ENCODE measurements at places on chromosomes 7 and 10.

DNA sequence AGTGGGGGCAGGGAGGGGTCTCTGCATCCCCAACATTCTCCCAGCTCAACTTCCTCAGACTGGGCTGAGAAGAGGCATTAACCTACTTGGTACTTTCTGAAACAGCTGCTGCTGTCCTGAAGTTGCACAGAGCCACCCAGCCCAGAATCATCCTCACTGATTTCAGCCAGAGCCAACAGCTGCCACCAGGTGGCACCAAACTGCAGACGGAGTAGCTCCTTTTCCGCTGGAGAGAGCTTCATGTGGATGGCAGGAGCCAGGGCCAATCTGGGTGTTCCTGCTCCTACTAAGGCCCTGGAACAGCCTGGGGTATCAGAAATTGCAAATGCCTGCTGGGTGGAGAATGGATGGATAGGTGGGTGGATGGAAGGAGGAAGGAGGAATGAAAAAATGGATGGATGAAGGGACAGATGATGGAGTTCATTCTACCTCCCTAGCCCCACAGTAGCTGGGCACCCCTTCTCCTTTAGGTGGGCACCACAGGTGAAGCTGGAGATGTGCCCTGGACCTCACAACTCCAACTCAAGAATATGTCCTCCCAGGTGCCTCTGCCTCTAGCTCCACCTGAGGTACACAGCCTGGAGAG lies 11.8 kb upstream of the DRGX start:
- no peaks in the 10 kb centered on the region for H3K4me1 ChIP-seq
- H3K36me3 ChIP-seq: no peaks in the 10 kb centered on the region
- H3K4me3 ChIP-seq: no peak overlapping the region
- H3K27ac ChIP-seq: no peak overlapping the region

DNA sequence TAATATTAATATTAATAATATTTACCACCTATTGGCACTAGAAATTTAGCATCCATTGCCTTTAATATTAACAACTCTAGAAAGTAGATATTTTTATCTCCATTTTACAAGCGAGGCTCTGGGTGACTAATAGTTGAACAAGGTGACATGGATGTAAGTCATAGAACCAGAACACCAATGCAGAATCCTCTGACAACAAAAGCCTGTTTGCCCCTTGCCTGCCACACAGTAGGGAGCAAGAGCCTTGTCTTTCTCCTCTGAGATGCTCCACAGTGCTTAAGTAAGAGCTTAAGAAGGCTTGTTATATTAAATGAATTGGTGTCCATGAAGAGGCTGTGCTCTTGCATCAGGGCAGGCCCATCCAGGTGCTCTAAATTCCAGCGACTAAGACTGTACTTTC lies 51.2 kb upstream of the LBX1 start:
- peaks cover 76% of the 10 kb centered on the region for H3K27me3 ChIP-seq
- H3K4me3 ChIP-seq: no peak overlapping the region
- peaks cover 4% of the 10 kb centered on the region for H3K4me1 ChIP-seq
- no peaks in the 10 kb centered on the region for H3K36me3 ChIP-seq
- no peak for DNase-seq
- H3K27ac ChIP-seq: no peak overlapping the region

DNA sequence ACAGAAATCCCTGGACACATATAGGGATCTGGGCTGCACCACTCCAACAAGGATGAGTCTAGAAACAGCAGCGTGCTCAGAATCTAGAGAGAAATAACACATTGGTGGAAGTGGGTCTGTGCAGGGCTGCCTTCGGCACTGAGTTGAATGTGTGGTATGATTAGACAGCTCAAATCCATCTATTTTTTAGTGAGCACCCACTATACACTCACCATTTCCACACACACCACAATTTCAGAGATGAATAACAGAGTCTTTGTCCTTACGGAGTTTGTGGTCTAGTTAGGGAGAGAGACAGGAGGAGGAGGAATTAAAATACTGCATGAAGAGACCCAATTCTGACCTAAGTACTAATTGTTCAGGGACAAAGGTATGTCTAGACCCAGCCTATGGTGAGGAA lies 44.2 kb downstream of the JAZF1 start:
- no peaks in the 10 kb centered on the region for H3K27me3 ChIP-seq
- H3K4me3 ChIP-seq: no peak overlapping the region
- no peaks in the 10 kb centered on the region for H3K36me3 ChIP-seq
- peaks cover 19% of the 10 kb centered on the region for H3K4me1 ChIP-seq
- DNase-seq: no peak

GRCh38 chr7:1787681-1788235 lies 117.7 kb downstream of the ELFN1 start:
- H3K4me1 ChIP-seq: peaks cover 4% of the 10 kb centered on the region
- no peak for DNase-seq
- peaks cover 1% of the 10 kb centered on the region for H3K27me3 ChIP-seq

DNA sequence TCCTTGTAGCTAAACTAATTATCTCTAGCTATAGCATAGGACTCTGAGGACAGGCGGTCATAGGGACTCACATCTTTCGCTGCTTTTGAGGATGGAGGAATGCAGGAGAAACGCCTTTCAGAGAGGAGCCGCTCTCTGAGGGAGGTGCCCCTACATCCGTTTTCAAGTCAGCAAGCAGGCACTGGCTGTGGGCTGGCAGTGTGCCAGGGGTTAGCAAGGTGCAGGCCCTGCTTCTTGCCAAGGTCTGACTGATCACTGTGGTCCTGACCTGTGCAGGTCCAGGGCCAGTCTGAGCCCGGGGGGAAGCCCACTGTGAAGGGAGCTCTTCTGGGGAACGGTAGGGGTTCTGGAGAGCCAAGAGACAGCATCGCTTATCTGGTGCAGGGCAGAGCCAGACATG lies 89.4 kb downstream of the SH3PXD2A start:
- no peak overlapping the region for H3K4me3 ChIP-seq
- no peaks in the 10 kb centered on the region for H3K27me3 ChIP-seq
- no peaks in the 10 kb centered on the region for H3K36me3 ChIP-seq
